ENCODE measurements at places on chromosomes 1 and 21.

DNA sequence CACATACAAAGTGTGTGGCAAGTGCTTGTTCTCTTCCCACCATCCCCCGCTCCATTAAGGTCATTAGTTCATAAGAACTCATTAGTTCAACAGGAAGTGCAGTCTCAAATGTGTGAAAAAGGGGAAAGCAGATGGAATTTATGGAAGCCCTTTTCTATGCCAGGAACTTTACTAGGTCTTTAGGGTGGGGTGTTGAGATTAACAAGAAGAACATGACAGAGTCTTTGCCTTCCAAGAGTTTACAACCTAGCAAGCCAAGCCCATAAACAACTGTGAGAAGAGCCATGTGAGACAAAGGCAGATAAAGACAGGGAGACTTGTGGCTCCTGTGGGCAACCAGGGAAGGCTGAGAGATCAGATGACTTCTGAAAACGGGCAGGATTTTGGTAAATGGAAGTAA, 21.4 kb downstream of the PLEKHA6 start:
- DNase-seq, result no peak

- no peak for DNase-seq
Measured at GRCh38 chr1:234672349-234673135, 62.6 kb upstream of the IRF2BP2 start.

DNA sequence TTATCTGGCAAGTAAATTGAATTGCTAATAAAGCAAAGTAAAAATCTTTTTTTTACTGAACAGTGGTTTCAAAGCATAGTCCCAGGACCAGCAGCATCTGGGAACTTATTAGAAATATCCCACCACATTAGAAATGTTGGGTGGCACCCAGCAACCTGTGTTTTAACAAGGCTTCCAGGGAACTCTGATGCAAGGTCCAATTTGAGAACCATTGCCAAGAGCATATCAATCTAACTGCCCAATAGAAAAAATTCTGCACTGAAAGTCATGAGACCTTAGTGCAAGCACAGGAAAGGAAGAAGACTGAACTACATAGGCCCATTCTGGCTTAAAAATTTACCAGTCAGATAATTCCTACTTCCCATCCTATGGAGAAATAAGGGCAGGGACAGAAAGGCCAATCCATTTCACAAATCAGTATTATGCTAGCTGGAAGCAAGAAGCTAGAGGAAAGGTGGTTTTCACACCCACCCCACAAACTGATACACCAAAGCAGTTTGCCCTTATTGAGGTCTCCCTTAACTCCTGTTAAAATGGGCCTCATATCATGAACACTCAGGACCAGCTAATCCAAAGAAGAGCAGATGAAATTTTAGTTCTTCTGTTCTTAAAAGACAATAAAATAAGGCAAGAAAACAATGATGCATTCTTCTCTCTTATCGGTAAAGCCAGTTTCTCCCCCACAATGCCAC, 17.5 kb upstream of the C1orf105 start:
- DNase-seq, result no peak

DNA sequence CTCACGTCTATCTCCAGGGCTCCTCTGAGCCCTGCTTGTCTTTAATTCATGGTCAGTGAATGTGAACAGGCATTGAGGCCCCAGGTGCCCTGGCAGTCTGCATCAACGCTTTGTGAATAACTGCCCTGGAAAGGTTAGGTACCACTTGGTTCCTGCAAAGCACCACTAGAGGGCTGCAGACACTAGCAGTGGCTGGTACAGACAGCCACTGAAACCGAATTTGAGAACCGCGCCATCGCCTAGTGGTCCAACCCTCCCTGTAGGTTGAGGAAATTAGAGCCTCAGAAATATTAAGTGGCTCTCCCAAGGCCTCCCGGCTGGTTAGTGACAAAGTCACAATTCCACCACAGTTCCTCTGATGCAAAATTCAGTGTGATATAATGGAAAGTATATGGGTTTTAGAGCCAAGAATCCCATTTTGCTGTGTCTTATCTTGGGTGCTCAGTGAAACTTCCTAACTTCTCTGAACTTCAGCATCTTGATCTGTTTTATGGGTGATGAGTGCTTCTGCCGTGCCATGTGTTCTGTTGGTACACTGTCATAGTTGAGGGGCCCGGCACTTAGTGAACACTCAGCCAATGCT, 46.2 kb upstream of the BCL9 start:
- peak; percentile 78 for DNase-seq

DNA sequence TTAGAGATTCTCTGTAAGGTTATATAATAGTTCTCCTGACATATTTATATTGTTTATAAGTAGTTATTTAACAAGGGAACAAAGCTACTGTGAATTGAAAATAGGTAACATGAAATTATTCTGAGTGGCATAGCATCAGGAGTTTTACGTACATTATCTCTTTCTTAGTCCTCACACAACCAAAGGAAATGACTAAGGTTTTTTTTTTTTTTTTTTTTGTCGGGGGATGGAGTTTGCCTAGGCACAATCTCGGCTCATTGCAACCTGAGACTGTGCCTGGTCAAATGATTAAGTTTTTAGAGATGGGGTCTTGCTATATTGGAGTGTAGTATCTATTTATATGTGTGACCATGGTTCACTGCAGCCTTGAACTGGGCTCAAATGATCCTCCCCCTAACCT, 24.9 kb downstream of the TMED5 start:
- no peak for DNase-seq

GRCh38 chr1:65255035-65255655, 54.2 kb upstream of the DNAJC6 start:
- DNase-seq, result no peak

- DNase-seq, result no peak
Measured at GRCh38 chr1:6587261-6588005, 7.6 kb downstream of the ZBTB48 start.

DNA sequence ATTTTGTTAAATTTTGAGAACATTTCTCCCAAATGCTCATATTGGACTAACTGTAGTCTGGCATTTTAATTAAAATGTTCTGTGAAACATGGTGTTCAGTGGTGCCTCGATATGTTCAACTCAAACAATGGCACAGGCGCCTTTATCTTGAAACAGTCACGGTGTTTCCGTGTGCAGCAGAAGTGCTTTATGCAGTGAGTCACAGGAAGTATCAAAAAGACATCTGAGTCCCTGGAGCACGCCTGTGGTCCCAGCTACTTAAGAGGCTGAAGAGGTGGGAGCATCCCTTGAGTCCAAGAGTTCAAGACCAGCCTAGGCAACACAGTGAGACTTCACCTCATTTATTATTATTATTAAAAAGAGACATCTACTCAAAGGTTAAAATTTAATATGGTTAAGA, 52.2 kb downstream of the GREM2 start:
- no peak for DNase-seq

DNA sequence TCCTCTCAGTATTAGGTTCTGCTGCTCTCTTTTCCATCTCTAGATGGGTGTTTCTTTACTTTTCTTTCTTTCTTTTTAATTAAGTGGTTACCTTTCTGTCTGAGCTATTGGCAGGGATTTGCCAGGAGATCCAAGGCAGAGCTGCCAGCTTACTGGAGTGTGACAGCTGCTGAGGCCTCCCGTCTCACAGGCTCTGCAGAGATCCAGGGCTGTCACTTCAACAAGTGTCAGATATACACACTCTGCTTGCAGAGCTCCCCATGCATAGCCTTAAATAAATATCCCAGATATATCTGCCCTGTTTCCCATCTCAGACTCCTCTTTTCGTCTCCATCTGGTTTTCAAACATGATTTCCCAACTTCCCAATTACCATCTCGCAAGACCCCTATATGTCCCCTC, 124.3 kb downstream of the NOS1AP start:
- no peak for DNase-seq

DNA sequence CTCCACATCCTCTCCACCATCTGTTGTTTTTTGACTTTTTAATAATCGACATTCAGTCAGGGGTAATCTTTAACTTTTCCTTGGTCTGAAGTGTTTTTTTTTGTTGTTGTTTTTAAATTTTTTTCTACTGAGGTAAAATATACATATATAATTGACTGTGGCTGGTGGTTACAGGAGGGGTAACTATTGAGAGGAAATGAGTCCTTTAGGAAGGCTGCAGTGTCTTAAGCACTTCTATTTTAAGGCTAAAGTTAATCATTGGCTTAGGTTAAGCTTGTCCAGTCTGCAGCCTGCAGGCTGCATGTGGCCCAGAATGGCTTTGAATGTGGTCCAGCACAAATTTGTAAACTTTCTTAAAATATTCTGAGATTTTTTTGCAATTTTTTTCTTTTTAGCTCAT, 172.5 kb downstream of the CTH start:
- DNase-seq, result no peak

DNA sequence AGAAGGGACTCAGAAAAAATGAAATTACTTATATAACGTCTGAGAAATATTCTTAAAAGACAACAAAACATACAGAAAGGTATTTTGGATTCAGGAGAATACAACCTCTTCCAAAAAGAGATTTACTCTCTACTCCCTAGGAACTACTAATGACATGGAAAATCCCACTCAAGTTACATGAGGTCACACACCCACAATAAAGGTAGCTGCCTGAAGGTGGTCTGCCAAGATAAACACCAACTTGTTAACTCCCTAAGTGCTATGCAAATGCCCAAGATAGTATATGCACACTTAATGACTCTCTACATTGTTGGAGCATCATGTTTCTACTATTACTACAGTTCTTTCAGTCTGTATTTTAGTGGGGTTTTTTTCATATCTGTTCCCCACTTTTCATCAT, 26.5 kb downstream of the RERE start:
- DNase-seq, result no peak

DNA sequence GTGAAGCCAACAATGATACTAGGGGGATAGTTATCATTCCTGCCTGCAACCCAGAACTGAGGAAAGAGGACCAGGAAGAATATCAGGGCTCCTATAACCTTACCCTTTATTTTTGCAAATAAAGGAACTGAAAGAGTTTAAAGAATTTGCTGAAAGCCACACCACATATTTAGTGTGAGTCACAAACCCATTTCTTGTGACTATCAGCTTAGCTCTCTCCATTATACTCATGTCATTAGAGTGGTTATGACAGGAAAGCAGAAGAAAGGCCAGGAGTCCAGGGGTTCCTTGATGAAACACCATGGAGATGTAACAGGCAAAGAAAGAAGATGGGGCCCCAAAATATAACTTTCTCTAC, 141.1 kb upstream of the SAMSN1 start:
- DNase-seq, result no peak

DNA sequence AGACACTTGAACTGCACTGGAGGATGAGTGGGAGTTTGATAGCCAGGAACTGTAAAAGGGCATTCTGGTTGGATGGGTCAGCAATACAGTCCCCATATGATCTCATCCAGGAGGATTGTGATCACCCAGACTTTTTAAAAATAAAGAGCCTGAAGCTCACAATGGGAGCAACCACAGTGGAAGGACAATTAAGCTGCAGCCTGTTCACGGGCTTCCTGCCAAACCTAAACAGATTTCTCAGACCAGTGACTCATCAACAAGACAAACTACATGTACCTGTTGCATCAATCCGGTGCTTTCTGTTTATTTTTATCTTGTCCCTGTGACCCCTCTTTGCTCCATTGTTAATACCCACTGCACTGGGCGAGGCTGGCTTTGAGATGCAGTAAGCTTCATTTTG, 52.3 kb downstream of the PAPPA2 start:
- no peak for DNase-seq

GRCh38 chr1:221040691-221041285, 161.5 kb downstream of the HLX start:
- no peak for DNase-seq

- no peak for DNase-seq
Measured at GRCh38 chr1:23963617-23964234, 4.1 kb downstream of the PNRC2 start.

DNA sequence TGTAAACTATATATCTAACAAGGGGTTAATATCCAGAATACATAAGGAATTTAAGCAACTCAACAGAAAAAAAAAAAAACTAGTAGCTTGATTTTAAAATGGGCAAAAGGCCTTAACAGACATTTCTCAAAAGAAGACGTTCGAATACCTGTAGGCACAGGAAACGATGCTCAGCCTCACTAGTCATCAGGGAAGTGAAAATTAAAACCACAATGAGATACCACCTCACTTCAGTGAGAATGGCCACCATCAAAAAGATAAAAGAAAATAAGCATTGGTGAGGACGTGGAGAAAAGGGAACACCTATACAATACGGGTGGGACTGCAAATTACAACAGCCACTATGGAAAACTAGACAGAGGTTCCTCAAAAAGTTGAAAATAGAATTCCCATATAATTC, 37.3 kb downstream of the NPHP4 start:
- DNase-seq, result no peak

DNA sequence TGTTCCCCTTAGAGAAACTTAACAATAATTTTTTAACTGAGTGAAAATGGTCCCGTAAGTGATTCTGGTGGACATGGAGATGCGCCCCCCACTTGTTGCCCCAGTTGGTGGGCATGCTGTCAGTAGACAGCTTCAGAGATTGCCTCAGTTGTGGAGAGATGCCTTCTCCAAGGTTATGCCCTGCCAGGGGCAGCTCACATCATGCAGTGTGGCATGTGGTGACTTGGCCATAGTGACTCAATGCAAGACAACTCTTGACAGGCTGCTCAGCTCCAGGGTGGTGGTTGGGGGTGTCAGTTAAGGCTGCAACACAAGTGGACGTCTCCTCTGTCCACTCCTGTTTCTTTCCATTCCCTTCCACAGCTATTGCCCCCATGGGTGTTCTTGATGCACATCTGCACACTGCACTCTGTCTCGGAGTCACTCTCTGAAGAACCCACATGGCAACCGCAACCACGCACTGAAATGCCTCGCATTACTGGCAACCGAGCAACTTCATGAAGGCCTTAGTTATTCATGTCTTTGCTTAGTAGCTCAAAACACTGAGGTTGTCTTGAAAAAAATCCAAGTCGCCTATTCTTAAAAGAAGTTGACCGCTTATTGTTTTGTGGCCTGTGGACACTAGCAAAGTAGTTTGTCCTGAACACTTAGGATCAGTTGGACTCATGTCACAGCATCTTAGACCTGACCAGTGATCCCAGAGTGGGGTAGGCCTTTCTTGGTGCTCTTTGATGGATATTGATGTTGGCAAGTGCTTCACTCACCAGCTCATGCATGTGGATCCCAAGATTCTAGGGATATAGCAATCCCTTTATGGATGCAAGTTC, 54.8 kb upstream of the USP1 start:
- DNase-seq, result no peak

DNA sequence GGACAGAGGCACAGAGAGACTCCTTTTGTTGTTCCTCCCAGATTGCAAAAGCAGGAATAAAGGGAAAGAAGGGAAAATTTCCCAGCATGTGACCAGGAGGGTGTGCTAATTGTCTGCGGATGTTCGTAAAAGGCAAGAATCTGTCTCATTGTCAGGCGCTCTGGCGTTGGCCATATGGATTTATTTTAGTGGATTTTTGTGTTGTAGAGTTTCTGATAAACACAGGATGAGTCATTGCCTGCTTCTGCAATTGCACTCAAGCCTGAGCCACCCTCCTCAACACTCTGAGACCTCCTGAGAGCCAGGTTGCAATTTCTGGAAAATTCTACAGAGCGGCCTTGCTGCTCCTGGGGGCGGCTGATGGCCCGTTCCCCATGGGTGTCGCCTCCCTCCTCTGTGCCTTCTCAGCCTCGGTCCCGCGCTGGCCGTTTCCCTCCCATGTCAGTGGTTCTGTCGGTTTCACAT, 227.7 kb downstream of the KAZN start:
- DNase-seq, result no peak

GRCh38 chr1:177278626-177279390, 108.0 kb downstream of the BRINP2 start:
- no peak for DNase-seq

GRCh38 chr1:23100074-23100748, 68.4 kb downstream of the LUZP1 start:
- DNase-seq, result no peak

GRCh38 chr1:28526886-28527285, 21.0 kb downstream of the RCC1 start:
- DNase-seq, result peak; percentile 87
